ENCODE measurements at places on chromosomes 12 and 14.

- DNase-seq: no peak
These were observed 36.8 kb upstream of the TUBA1A start for GRCh38 chr12:49225576-49226166.

DNA sequence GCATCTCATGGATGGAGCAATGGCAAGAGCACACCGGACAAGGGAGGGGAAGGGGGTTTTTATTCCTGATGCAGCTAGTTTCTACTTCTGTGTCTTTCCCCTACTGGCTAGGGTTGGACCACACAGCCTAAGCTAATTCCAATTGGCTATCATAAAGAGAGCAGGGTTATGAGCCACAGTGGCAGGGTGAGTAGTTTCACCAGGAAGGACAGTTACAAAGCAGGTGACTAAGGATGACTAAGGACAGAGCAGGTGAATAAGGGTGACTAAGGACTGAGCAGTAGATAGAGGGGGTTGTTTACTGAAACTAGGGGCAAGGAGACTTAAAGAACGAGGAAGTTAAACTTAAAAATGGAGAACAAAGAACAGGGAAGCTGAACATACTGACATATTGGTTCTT, 321.4 kb upstream of the SEL1L start:
- no peak for DNase-seq

GRCh38 chr12:57620936-57621496, 9.8 kb downstream of the ARHGEF25 start:
- no peak for DNase-seq

GRCh38 chr12:64008596-64008995, 164.1 kb downstream of the SRGAP1 start:
- DNase-seq: no peak

DNA sequence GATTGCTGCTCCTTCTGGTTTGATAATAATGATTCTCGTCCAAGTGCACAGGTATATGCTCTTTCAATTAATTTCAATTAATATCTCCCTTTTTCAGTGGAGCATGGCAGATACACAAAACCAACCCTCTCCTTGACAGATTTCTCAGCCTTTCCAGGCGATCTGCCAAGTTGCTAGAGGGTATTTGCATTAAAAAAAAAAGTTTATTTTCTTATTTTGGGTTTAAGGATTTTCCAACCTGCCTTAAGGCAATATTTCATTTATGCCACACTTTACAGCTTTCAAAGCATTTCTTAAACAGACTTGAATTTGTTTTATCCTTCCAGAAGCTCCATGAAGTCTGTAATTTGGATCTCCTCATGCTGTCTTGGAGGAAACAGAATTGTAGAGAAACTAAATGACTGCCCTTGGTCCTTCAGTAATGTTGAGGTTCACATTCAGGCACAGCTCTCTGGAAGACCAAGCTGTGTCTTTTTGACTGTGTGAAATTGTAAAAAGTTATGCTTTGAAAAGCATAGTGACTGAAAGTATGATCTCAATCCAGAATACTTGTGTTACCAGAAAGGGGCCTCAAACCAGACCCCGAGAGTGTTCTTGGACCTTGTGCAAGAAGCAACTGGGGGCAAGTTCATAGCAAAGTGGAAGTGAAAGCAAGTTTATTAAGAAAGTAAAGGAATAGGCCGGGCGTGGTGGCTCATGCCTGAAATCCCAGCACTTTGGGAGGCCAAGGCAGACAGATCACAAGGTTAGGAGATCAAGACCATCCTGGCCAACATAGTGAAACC, 2.3 kb downstream of the DGLUCY start:
- no peak for DNase-seq

GRCh38 chr12:51421266-51421884, 3.3 kb upstream of the SLC4A8 start:
- DNase-seq: no peak

GRCh38 chr12:54058128-54058768, 4.6 kb downstream of the HOXC4 start:
- DNase-seq: no peak

DNA sequence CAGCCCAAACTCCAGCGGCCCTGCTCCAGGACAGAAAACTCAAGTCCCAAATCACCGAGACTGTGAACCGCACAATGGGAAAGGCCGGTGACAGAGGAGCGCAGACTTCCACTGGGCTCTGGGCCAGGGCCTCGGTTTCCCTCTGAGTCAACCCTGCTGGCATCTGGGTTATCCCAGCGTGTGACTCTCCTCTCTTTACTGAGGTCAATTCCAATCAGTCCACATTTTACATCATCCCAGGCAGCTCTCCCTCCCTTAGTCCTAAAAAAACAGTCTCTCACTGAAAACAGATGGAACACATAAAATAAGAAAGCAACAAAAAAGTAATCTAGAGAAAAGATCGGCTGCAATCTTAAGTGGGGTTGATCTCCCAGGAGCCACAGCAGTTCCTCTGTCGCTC, 36.9 kb downstream of the ITPK1 start:
- no peak for DNase-seq

DNA sequence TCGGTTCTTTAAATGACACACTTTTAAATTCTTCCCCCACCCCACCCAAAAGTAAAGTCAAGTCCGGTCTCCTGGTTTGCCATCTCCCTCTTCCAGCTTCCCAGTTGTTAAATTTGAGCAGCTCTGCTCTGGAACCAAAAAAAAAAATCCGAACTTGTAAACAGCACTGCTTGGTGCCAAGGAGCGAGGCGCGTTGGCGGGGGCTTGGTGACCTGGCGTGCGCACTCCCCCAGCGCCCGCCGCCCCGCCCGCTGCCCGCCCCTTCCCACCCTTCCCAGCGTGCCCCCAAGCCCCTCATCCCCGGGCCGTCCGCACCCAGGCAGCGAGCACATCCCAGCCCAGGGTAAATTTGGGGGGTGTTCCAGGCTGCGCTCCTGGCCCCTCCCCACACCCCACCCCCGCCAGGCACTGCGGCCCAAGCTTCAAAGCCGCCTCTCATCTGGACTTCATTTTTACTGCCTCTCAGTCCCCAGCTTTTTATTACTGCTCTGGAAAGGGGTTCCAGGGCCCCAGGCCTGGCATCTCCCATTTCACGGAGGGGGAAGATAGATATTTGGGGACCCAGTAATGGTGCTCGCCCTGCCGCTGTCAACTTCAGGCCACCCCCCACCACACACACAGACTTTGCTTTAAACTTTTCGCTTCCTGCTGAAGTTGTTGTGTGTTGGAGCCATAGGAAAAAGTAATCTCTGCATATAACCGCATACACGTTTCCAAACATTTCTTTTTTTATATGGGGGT, 11.7 kb upstream of the ITGB7 start:
- no peak for DNase-seq

DNA sequence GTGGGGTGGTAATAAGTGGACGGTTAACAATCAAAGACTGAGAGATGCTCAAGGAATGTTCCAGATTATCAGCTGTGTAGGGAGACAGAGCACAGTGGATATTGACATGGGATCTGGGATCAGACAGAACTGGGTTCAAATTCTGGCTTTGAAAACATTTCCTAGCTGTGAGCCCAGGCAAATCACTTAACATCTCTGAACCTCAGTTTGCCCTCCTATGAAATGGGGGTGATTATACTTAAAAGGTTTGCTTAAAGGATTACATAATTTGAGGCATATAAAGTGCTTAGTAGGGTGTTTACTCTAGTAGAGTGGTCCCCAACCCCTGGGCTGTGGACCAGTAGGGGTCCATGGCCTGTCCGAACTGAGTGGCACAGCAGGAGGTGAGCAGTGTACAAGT, 260.0 kb upstream of the CRY1 start:
- no peak for DNase-seq

DNA sequence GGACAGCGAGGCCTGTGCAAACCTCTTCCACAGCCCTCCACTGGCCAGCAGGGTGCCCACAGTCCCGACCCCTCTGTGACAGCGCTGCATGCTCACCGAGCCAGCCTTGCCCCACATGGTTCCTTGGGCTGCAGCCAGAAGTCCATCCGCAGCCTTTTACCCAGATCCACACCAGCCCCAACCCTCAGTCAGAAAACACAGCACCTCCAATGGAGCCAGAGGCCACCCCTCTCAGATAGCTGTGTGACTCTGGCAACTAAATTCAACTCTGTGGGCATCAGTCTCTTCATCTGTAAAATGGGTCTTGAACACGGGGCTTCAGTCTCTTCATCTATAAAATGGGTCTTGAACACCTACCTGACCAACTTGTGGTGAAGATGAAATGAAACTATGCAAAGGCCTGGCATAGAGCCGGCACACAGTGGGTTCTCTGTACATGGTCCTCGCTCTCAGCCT, 38.0 kb downstream of the NFKBIA start:
- no peak for DNase-seq

Data from activated CD4-positive, alpha-beta T cell treated with anti-CD3 and anti-CD28 coated beads for 1 hour (primary cell).